ENCODE measurements at places on chromosomes 6 and 20.

- DNase-seq: no peak
Measured at GRCh38 chr20:34891166-34892062, 15.0 kb downstream of the ACSS2 start.

DNA sequence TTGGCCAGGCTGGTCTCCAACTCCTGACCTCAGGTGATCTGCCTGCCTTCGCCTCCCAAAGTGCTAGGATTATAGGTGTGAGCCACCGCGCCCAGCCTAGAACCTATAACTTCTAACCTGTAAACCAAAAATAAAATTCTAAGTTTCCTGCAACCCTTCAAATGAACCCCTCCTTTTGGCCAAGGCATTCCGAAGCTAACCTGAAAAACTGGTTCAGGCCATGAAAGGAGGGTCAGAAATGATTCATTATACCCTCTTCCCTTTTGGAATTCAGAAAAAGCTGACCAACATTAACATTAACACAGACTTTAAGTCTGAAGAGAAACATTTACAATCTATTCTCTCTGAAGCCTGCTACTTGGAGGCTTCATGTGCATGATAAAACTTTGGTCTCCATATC is 165.1 kb downstream of the TINAG start:
- DNase-seq: no peak

GRCh38 chr6:29956518-29956917 is 14.2 kb downstream of the HLA-A start:
- no peak for DNase-seq

DNA sequence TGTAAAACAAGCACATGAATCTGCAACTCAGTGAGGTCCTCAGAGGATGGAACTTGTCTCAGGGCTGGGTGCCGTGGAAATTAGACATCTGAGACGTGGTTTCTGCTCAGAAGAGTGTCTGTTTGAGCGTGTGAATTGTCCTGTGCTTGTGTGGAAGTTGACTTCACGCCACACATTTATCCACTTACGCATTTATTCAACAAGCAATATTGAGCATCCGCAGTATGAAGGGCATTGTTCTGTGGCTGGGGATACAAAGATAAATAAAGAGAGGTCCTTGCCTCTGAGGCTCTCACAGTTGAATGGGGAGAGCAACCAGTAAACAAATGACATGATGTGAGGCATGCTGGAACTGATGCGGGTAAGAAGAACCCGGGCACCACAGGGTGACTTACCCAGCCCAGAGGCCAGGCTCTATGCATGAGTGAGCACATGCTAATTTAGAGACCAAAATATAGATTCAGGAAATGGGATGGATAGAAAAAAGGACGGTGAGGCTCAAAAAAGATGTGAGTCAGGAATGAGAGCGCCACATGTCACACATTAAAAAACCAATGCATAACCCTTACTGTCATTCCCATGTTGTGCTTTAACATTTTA is 60.4 kb downstream of the SOBP start:
- DNase-seq: no peak

DNA sequence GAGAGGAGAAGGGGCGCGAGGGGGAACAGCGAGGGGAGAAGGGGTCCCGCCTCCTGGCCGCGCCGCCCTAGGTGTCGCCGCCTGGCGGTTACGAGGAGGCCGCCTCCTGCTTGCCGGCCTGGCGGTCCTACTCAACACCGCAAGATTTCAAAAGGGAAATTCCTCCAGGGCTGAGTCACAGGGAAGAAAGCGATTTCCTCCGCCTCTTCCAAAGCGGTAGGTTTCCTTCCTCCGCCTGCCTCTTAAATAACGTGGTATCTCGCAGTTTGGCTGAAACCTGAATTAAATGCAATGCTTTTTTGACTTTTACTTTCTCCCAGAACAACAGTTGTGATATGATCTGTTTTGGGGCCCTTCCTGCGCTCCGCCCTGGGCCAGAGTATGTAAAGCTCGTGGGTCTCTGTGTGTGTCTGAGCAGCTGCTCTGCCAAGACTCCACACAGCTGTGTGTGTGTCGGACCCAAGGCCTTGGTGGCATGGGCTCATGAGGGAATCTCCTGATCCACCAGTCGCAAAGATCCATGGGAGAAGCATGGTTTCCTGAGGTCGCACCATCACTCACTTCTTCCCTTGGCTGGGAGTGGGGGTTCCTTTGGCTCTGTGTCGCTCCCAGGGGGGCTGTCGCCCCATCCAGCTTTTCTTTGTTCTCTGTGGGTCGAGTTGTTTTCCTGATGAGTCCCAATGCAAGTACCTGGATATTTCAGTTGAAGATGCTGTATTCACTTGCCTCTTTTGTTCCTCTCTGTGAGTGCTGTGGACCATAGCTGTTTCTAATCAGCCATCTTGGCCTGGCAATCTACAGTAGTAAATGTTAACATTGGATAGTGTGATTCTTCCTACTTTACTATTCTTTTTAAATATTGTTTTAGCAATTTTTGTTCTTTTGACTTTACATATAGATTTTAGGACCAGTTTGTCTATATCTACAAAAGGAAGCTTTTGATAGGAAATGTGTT is 31.6 kb upstream of the NOTCH4 start:
- no peak for DNase-seq

GRCh38 chr6:8108031-8108660 is 5.8 kb upstream of the EEF1E1 start:
- DNase-seq: no peak

GRCh38 chr6:53493635-53494025 is 51.3 kb downstream of the GCLC start:
- no peak for DNase-seq

- no peak for DNase-seq
Measured at GRCh38 chr20:50116368-50116999, 3.5 kb upstream of the UBE2V1 start.

DNA sequence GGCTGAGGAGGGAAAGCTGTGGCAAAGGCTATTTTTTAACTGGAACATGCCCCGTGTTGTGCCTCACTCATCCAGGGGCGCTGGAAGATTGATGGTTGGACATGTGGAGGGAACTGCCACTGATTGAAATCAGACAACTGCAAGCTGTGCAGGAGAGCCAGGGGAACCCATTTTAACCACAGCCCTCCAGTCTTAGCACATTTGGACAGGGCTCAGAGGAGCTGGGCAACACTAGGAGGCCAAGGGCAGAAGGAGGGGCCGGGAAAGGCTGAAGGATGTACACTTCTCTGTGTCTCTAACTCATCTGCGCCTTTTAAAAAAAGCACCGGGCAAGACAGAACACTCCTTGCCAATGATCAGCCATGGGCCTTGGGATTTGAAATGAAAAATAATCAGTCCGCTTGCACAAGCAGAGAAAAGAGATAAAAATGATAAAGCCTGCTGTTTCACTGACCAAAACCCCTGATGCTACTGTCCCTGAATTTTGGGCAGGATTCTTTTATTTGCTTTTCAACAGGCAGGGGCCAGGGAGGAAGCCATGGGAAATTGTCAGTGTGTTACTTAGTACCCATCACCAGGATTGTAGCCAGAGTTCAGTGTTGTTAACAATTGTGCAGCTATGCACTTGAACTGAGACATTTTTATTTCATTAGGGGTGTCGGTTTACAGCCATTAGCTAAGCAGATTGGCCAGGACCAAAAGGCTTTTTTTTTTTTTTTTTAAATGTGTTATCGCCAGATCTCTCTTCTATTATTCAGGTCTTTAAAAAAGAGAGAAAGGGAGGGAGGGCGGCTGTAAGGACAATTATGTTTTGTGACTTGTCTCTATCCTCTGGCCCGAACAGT is 109.3 kb upstream of the EYA4 start:
- peak; percentile 6 for DNase-seq

GRCh38 chr6:116158641-116159040 is 32.7 kb upstream of the COL10A1 start:
- DNase-seq: no peak

DNA sequence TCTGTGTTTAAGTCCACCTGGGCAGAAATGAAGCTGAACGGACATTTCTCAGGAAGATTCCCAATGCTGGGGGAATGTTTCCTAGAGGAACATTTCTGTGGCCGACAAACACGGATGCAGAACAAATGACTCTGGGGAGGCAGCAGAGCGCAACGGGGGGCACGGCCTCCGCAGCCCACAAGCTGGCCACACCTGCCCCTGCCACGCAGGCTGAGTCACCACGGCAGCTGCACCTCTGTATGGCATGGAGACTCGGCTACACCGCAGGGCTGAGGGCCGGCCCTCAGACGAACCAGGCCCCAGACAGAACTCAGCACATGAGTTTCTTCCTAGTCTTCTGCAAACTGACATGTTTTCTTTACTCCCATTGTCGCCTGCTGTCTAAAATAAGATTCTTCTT is 10.0 kb upstream of the PRR18 start:
- DNase-seq: no peak

DNA sequence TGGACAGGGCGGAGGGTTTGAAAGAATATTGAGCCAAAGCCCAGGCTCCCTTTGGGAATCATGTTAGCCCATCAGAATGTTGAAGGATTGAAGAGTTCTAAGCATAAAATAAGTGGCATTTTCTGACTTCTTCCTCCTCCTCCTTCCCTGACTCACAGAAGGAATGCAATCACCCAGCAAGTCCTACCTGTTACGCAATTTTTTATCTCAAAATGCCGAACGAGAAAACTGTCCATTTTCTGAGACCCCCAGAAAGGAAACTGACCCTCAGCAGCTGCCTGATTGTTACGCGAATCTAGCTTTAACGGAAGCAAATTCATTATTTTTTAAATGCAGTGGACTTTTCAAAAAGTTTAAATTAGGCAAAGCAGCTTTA is 4.7 kb upstream of the DNAJC5 start:
- no peak for DNase-seq

- no peak for DNase-seq
Measured at GRCh38 chr6:169844946-169845345, 93.5 kb downstream of the ERMARD start.

GRCh38 chr6:46329568-46329967 is 158.8 kb upstream of the ENPP5 start:
- no peak for DNase-seq

DNA sequence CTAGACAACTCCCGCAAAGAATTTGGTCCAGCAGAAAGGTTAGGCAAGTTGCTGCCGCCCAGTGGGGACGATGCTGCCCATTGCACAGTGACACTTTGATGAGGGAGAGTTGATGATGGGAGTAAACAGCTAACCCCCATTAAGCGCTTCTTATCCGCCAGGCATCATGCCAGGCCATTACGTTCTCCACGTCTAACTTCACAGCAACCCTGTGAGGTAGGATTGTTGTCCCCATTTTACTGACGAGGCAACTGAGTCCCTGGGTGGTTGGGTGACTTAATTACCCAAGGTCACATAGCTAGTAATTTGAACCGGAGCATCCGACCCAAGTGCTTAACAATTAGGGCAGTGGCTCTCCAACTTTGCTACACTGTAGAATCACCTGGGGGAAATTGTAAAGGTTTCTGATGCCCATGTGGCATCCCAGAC is 738 bp downstream of the RALGAPB start:
- DNase-seq: no peak

GRCh38 chr20:40050596-40050995 is 638.4 kb downstream of the MAFB start:
- DNase-seq: no peak

DNA sequence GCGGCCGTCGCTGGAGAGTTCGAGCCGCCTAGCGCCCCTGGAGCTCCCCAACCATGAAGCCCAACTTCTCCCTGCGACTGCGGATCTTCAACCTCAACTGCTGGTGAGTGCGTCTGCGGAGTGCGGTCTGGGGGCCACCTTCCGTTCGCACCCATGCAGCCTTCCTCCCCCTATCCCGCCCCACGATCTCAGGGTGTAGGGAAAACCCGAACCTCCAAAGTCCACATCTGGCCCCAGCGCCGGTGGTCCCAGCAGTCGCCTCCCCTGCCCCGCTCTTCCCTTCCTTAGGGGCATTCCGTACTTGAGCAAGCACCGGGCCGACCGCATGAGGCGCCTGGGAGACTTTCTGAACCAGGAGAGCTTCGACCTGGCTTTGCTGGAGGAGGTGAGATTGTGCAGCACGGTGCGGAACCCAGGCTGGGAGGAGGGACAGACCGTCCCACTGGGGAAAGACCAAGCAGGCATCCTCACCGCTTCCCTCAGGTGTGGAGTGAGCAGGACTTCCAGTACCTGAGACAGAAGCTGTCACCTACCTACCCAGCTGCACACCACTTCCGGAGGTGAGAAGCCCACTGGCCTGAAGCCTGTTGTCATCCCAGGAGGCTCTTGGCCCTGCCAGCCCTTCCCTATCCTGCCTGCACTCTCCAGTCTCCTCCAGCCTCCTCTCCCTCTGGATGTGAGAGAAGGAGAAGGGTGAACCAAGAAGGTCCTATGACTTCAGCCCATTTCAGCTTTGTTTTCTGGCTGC is 719 bp downstream of the SMPD2 start:
- no peak for DNase-seq

- DNase-seq: no peak
Measured at GRCh38 chr6:17281100-17281496, at the start of gene RBM24. RBM24 (plus strand) TSS chr6:17281361; CDS start chr6:17281582, 221 bp downstream.

DNA sequence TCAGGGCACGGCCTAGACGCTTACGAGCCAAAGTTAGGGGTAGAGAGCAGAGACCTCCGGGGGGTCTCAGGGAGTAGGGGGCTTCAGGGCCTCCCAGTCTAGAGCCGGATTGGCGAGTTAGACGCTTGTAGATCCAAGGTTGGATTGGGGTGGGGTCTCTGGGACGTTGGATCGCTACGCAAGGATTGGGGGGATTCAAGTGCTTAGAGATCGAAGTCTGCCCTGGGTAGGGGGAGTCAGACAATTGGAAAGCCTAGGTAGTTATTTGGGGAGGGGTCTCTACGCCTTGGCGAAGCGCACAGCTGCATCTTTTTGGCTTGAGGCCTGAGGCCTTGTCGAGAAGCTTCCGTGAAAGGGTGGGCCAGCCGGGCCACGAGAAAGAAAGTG is 469 bp downstream of the STX16 start:
- DNase-seq: no peak

GRCh38 chr6:158832026-158832425 is 12.9 kb upstream of the EZR start:
- DNase-seq: no peak

DNA sequence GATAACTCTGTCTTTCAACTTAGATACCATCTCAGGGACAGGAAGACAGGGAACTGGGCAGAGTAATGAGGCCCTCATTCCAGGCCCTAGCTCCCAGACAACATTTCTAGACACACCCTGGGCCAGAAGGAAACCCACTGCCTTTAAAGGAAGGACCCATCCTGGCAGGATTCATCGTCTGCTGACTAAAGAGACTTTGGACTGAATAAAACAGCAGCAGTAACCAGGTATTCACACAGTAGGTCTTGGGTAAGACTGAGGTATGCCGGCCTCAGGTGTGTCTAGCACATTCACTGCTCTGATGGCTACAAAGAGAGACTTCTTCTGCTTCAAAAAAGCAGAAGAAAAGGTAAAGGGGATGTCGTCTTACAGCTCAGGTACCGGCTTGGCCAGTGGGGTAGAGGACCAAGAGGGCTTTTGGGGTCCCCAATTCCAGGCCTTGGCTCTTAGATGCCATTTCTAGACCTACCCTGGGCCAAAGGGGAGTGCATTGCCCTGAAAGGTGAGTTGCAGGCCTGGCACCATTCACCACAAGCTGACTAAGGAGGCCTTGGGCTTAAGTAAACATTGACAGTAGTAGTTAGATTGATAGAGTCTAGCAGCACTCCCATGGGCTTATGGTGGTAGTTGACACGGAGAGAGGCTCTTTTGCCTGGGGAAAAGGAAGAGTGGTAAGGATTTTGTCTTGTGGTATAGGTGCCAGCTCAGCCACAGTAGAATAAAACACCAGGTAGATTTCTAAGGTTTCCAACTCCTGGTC is 13.4 kb downstream of the SNX14 start:
- no peak for DNase-seq
